ENCODE measurements at places on chromosomes 12 and 14. TPM values are rescaled to one million over a fixed set of nuclear protein-coding genes. Genes with fewer than 3 reads are reported as not detected.

PRR4 gene
- 3.5 TPM for polyA plus RNA-seq

LTBR gene
- not detected for polyA plus RNA-seq

METTL3 gene
- polyA plus RNA-seq: 20.6 TPM

TDRD9 gene
- 2.0 TPM for polyA plus RNA-seq

SERPINA5 gene
- polyA plus RNA-seq: not detected

KLRF1 gene
- polyA plus RNA-seq: 3.0 TPM

CD27 gene
- 264 TPM for polyA plus RNA-seq

AICDA gene
- polyA plus RNA-seq: 2.1 TPM

FAM186B gene
- 0.16 TPM for polyA plus RNA-seq

OTUB2 gene
- polyA plus RNA-seq: 0.19 TPM

MYF6 gene
- polyA plus RNA-seq: not detected

PRH2 gene
- polyA plus RNA-seq: not detected

KMT2D gene
- polyA plus RNA-seq: 19.7 TPM

BICDL1 gene
- 1.1 TPM for polyA plus RNA-seq

BCL2L14 gene
- not detected for polyA plus RNA-seq

PTPRO gene
- polyA plus RNA-seq: 9.4 TPM

GPR132 gene
- 37.2 TPM for polyA plus RNA-seq

OR4E2 gene
- polyA plus RNA-seq: not detected

INF2 gene
- polyA plus RNA-seq: 10.8 TPM

APOF gene
- polyA plus RNA-seq: not detected

FZD10 gene
- polyA plus RNA-seq: not detected

TMEM132D gene
- polyA plus RNA-seq: not detected

MUCL1 gene
- not detected for polyA plus RNA-seq

CRACR2A gene
- polyA plus RNA-seq: 10.1 TPM
